Smooth muscle cell of the brain vasculature (primary cell): ENCODE measurements at places on chromosomes 1 and 21.

GRCh38 chr1:156608981-156609380 is 7.7 kb upstream of the GPATCH4 start:
- DNase-seq, result no peak

DNA sequence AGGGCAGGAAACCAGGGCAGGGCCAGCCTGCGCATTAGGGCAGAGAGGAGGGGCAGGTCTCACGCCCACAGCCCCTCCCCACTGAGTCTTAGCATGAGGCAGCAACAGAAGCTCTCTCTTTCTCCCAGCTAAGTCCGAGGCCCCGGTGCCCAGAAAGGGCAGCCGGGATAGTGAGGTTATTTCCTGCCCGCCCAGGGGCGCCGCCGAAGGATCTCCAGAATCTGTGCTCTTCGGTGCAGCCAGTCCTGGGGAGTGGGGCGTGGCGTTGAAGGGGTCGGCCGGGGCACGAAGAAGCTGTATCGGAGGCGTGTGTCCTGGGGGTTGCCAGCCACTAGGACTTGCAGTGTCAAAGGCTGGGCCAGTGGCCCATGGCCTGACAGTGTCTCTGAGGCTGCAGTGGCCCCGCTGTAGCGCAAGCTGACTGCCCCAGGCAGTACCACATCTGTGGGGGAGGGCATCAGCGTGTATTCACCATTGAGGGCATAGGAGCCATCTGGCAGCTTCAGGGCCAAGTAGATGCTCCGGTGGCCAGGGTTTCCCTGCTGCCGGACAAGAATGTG is 7.8 kb downstream of the ADAMTS4 start:
- DNase-seq, result no peak

DNA sequence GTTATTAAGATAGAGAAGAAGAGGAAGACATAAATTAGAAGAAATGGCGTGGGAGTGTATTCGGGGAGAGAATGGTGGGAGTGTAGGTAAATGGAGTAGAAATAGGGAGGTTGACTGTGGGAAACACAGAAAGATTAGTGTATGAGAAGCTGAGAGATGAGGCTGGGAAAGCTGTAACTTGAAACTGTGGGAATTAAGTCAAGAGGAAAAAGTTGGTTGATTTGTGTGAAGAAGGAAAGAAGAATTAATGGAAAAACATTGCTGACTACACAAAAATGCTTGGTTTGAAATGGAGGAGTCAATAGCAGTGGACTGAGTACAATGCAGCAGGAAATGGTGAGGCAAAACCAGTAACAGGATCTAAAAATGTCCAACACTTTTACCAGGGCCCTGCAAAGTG is 448.3 kb downstream of the PTPRC start:
- no peak for DNase-seq

DNA sequence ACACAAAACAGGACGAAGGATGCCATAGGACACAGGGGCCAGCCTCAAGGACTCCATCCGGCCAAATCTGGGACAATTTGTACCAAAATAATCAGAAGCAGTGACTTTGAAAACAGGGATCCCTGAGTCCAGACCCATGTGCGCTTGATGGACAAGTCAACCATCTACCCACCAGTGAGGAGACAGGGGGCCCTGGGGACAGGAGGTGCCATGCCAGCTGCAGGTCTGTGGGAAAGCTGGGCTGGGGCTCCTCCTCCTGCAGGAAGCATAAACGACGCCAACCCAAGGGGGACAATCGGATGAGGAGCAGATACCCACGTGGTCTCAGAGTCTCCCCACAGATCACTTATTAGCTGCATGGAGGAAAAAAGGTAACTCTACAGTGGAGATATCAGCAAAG is 50.6 kb downstream of the NPHP4 start:
- DNase-seq, result no peak

DNA sequence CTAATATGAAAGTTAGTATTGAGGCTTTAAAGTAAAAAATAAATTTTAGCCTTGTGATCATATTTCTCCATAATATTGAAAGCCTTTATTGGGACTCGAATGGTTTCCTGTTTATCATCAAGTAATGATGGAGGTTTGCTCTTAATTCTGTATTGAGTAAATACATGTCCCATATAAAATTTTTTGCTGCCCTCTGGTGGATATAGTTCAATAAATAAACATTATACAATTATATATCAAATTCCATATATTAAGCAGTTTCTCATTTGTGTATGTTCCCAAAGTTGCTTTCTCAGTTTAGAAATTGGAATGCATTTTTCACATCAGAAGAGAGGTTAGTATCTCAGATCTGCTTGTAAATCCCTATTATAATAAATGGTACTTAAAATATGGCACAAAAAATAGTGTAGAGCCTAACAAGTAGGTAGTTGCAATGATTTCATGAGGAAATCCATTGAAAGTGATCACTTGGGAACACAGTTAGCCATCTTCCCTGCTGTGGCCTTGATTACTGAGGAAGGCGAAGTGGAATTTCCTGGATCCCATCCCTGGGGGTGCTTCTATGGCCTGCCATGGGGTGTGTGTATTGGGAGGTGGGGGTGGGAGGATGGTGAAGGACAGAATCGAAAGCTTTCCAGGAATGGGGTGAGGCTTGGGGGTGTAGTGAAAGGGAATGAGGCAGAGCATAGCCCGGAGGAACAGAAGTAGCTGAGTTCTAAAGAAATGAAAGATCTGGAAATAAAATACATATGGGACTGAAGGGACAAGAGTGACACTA is 84.1 kb upstream of the C21orf91 start:
- peak; percentile 35 for DNase-seq

DNA sequence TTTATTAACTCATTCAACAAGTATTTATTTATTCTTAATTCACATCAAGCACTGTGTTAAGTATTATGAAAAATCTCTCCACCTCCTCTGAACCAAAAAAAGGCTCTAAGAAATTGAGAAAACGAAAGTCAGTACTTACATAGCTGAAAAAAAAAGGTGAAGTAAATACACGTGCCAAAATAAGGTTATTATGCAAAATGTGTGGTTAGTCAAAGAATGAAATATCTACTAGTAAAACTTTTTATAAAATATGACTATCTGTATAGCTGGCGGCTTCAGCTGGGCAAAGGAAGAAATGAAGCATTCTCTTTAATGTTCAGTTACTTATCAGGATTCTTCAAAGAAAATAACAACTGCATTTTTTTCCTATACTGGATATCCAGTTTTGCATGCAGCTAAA is 35.5 kb upstream of the ASPM start:
- DNase-seq, result no peak

GRCh38 chr1:113399062-113399583 is 8.8 kb downstream of the MAGI3 start:
- no peak for DNase-seq

GRCh38 chr1:180854001-180854400 is 58.7 kb upstream of the KIAA1614 start:
- no peak for DNase-seq

- DNase-seq, result no peak
Observed at GRCh38 chr1:8004113-8004802, 21.9 kb downstream of the ERRFI1 start.
